NAMALWA (cell line): ENCODE measurements at places on chromosomes 2 and 18.

DNA sequence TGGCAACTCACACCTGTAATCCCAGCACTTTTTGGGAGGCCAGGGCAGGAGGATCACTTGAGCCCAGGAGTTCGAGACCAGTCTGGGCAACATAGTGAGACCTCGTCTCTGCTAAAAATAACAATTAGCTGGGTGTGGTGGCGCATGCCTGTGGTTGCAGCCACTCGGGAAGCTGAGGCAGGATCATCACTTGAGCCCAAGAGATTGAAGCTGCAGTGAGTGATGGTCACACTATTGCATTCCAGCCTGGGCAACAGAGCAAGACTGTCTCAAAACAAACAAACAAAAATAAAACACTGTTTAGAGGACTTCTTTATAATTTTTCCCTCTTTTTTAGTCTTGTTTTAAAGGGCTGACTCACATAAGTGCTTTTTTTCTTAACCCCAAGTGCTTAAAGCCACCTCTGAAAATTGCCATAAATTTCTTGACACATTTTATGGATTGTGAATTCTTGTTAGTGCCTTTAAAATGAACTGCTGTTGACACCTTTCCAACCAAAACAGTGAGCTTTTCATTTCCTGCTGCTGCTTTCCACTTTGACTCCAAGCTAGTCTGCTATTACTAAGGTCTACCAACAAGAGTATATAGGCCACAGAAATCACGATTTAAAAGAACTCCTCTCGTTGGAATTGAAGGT, 41.7 kb downstream of the CYP20A1 start:
- no peak for DNase-seq

DNA sequence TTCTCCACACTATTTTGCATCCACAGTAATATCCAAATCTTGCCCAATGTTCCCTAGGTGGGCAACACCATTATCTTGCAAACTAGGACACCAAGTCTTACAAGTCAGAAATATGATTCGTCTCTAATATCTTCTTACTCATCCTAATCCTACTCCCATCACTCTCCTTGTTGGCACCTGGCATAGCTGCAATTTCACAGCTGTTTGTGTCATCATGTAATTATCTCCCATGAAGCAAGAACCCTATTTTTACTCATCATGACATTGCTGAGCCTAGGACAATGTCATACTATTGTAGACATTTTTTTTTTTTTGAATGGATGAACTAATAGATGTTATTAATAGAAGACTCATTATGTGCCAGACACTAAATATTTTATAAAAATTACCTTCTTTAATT, 91.3 kb upstream of the CCDC141 start:
- no peak for DNase-seq

DNA sequence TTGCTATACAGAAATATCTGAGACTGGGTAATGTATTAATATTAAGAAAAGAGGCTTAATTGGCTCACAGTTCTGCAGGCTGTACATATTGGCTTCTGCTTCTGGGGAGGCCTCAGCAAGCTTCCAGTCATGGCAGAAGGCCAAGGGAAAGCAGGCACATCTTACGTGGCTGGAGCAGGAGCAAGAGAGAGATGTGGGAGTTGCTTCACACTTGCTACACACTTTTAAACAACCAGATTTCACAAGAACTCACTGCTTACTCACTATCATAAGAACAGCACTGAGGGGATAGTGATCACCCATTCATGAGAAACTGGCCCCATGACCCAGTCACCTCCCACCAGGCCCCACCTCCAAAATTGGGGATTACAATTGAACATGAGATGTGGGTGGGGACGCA, 50.6 kb downstream of the MAPRE2 start:
- DNase-seq: no peak

DNA sequence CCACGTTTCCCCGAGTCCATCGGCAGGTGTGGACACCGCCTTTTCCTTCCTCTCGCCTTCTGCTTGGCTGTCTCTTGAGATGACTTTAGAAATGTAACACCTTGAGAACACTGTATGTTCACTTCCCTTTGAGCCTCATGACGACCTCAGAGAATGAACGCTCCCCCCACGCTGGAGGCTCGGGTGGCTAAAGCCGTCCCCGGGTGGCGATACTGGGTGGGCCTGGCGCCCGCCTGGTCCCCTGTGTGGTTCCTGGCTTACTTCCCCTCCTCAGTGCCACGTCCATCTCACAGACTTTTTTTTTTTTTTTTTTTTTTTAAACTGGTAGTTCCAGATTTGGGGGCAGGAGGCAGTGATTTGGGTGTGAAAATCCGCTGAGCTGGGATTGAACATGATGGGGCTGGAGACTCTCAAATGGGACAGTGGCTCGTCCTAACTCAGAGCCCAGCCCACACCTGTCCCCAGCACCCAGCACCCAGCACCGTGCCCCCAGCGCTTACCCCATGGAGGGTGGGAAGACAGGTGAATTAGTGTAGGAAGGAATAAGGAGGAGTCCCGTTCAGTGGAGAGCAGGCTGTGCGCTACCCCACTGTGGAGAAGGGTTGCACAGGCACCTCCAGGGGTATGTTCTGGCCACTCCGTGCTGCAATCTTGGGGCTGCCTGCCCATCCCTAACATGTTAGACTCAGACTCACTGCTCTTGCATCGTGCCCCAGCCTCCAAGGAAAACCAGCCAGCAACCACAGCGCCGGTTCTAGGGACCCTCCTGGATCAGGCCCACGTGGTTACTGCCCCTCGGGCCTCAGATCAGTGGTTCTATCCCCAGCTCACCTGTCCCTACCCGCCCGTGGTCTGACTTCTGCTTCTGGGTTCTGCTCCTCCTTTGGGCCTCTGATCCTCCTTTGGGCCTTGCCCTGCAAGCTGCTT, 174.0 kb downstream of the ASB1 start:
- no peak for DNase-seq

DNA sequence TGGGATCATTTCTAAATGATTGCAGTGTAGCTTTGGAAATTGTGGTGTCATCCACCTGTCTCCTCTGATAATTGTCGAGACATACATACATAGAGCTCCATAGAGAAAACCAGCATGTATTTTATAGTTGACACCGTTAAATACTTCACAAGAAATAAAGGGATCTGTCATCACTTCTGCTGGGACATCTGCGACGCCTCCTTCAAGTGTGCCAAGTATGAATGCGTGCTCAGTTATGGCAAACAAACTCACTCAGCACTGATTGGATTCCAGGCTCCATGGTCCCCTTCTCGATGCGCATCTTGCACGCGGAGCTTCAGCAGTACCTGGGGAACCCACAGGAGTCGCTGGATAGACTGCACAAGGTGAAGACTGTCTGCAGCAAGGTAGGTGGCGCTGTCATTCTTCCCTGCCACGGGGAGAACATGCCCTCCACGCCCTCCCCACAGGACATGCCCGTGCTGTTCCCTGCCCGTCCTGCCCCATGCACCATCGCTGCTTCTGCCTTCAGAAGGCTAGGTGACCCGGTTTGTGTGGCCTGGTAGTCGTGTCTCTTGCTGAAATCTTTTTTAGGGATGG, 64.1 kb downstream of the TRAPPC12 start:
- DNase-seq: no peak

DNA sequence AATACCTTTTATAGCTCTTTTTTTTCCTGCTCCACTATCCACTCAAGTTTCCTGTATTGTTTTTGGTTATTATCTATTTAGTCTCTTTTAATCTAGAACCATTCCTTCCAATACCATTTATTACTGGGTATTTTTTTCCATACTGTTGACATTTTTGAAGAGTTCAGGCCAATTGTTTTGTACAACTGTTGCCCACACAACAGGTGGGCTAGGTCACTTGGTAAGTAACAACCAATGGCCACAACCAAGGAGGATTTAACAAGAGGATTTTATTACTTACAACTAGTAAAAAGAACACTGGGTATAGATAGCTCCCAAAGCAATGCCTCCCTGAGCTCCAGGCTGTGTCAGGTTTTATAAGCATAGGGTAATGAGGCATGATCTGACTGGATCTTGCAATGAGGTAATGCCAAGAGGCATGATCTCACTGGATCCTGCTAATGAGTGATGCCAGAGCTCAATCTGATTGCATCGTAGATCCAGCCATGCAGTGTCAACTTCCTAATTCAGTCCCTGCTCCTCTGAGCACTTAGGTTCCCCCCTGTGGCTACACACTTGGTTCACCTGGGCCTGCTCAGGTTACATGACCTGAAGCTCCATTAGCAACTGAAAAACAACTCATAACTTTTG, 7.1 kb upstream of the CEP68 start:
- DNase-seq: peak; percentile 34

DNA sequence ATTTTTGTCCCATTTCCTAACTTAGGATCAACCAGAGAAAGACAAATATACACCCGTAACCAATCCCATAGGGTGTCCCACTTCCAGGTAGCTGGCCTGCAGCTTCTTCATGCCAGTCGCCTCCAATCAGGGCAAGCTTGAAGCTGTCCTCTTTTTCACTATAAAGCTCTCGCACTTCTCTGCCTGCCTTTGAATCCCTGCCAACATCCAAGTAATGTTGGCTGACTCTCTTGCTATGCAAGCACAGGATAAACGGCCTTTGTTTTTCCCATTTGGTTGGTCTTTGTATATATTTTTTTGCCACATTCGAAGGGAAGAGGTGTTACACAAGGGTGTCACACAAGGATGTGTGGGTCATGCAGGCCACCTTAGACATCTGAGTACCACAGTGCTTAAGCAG, 388.8 kb downstream of the CBLN2 start:
- DNase-seq: no peak

DNA sequence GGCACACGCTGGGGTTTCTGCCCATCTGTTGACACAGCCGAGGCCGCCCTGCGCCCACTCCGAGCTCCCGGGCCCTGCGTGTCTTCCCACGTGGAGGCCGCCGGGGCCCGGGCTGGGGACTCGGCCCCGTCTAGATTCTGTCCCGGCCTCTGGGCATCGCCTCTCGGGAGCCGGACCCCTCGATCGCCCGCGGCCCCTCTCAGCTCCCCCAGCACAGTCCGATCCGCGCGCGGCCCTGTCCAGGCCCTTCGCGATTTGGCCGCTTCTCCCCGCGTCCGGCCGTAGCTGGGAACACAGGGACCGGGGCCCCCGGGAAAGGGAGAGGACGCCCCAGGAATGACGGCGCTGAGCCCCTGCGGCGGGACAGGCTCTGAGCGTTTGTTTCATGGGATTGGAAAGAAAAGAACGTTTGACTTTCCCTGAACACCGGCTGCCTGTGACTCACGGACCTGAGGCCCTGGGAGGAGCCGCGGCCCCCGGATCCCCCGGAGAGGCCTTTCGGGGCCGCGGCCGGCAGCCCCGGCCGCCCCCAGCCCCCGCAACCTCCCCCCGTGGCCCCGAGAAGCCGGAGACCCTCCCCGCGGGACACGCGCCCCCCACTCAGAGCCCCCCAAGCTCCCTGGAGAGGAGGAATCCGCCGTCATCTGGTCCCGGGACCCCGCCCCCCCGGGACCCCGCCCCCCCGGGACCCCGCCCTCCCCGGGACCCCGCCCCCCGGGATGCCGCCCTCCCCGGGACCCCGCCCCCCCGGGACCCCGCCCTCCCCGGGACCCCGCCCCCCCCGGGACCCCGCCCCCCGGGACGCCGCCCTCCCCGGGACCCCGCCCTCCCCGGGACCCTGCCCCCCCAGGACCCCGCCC, 62.7 kb upstream of the CTDP1 start:
- DNase-seq: no peak
